ENCODE measurements at places on chromosomes 5 and 9.

DNA sequence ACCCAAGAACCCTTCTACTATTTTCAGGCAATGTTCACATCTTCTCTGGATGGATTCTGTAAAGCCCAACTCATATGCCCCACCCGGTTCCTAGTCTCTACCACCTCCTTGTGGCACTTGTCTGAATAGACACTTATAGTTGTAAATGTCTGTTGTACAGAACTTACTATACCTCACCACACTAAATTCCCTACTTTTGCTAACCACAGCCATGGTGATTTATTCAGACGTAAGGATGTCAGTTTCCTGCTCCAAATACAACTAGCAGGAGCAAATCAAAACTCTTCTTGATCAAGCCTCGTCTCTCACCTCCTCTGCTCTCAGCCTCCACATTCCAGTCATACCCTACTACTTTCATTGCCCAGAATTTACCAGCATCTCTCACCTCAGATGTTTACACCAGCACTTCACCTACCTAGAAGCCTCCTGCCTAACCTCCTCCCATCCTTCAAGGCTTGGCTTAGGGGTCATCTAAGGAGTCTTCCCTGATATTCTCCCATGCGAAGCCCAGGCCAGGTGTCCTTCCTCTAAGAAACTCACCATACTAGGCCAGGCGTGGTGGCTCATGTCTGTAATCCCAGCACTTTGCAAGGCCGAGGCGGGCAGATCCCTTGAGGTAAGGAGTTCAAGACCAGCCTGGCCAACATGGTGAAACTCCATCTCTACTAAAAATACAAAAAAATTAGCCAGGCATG is 75.5 kb downstream of the MAPKAP1 start:
- DNase-seq, result no peak

GRCh38 chr5:119316906-119317305 is 38.9 kb upstream of the TNFAIP8 start:
- DNase-seq, result no peak

DNA sequence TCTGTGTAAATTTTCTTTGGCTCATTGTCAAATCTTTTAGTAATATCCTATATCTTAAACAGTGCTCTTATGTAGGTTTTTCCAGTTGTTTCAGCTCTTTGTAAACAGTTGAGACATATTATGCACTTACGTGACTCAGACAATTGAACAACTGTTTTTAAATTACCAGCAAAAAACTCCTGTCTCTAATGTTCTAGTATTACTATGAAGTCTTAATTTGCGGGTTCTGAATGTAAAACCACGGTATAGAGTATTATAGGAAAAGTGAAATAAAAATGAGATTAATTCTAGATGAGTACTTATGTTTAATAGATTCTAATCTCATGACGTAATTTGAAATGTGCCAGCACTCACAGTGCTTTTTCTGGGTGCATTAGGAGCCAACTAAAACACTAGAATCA is 136.0 kb downstream of the GDNF start:
- no peak for DNase-seq

DNA sequence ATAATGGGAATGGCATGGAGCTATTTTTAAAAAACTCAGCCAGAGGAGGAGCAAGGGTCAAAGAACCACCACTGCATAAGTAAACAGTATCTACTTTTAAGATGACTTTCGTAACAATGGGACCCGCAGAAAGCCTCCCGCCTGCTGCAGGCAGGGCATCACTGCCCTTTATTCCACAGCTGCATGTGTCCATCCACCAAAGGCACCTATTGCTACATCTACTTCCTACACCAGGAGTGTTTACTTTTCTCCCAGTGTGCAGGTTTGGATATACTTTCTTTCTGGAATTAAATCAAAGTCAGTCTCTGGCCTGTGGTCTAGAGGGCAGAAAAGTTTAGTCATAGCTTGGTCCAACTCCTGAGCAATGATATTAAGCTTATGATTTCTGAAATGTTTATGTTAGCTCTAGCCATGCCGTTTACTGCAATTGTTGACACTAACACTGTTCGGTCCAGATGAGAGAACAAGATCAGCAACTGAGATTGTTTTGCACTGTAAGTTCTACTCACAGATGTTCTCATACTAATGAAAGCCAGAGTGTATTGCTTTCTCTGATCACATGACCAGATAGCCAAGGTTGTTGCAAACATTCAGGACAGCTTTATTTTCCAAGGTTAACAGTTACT is 391.5 kb downstream of the FGF10 start:
- DNase-seq, result no peak

- DNase-seq, result no peak
Measured at GRCh38 chr5:115509547-115509946, 35.0 kb downstream of the FEM1C start.

DNA sequence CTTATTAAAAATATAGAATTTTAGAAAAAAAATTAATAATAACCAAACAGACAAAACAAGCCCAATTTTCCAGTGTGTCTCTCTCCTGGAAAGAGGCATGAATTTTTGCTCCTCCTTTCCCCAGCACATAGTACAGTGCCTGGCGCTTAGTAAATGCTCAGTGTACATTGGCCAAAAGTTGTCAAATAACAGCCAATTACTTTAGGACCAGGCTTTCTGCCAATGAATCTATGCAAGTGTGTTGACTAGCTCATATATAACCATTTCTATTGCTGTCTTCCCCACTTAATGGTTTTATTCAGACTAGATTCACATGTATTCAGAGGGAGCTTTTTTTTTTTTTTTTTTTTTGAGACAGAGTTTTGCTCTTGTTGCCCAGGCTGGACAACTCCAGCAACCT is 120.1 kb upstream of the CD180 start:
- DNase-seq, result no peak

DNA sequence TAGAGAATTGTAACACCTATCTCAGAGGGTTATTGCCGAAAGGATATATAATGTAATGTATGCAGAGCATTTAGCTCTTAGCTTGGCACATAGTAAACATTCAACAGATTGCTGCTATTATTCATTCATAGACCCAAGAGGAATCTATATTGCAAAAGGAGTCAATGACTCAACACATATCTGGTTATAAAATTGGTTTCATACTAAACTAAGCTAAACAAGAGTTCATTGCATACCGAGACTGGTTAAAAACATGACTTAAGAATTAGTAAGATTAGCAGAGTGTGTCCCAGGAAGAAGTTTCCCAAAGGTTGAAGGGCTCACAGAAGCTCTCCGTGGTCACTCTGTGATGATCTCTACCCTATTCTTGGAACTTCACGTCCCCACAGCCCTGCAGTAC is 339.6 kb upstream of the CCNH start:
- no peak for DNase-seq

- no peak for DNase-seq
Measured at GRCh38 chr5:14443671-14444093, 137.9 kb upstream of the OTULINL start.

GRCh38 chr9:129849901-129850300 is 14.6 kb downstream of the USP20 start:
- DNase-seq, result no peak

DNA sequence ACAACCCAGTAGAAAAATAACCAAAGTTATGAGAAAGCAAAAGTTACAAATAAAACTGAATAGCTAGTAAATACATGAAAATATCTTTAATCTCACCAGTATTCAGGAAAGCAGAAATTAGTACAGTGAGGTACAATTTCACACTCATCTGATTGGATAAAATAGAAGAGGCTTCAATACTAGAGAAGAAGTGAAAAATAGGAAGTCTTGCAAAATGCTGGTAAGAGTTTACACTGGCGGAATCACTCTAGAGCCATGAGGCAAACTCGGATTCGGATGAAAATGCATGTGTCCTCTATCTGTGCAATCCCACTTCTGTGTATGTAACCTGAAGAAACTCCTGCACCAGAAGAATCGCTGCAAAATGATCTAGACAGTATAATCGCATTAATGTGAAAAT is 128.9 kb downstream of the CCDC192 start:
- DNase-seq, result no peak

DNA sequence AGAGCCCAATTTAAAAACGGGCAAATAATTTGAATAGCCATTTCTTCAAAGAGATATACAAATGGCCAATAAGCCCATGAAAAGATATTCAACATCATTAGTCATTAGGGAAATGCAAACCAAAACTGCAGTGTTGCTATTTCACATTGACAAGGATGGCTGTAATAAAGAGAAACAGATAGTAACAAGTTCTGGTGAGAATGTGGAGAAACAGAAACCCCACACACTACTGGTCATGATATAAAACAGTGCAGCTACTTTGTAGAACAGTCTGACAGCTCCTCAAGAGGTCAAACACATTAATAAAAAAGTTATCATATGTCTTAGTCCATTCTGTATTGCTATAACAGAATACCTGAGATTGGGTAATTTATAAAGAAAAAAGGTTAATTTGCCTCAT is 237.0 kb upstream of the GRAMD2B start:
- DNase-seq, result no peak

- peak; percentile 33 for DNase-seq
Measured at GRCh38 chr9:136769710-136770191, 5.4 kb upstream of the LCN15 start.

GRCh38 chr5:57246426-57246825 is 72.6 kb downstream of the GPBP1 start:
- no peak for DNase-seq

DNA sequence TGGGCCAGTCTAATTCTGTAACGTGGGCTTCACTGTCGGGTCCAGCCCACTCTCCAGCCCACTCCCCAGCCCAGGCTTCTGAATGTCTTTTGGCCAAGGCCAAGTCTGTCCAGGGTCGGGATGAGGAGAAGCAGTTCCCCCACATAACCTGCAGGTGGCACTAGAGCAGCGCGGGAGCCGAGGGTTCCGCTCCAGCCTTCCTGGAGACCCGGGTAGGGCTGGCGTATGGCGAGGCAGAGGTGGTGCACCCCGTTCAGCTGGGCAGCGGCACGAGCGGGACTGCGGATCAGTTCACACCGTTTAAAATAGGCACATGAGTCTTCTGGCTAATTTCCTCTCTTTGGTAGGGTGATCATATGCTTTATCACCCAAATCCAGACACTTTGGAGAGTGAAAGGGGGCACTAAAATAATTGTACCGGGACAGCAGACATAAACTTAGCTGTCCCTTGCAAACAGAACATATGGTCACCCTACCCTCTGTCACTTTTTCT is 185.9 kb downstream of the MSX2 start:
- DNase-seq, result peak; percentile 32

DNA sequence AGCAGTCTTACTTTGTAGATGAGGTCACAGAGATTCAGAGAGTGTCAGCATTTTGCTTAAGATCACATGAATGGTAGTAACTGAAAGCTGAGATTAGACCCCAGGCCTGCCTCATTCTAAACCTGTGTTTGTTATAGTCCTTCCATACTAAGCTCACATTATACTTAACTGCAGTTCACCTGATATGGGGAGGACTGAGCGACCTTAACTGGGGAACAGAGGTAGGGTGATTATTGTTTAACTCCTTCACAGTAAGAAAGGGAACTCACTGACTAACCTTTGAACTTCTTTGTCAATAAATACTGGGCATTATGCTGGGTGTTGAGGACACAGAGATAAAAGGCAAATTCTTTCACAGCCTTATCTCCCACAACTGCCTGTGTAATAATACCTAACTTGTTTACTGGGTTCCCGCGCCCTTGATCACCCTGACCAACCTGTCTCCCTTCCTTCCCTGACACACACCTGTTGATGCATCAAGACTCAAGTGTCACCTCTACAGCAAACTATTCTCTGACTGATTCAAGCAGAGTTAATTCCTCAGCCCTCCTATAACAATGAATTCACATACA is 27.2 kb downstream of the DEPDC1B start:
- DNase-seq, result no peak

GRCh38 chr5:1540831-1541701 is 17.3 kb upstream of the LPCAT1 start:
- DNase-seq, result no peak

GRCh38 chr5:149581931-149582768 is 852 bp downstream of the ARHGEF37 start:
- DNase-seq, result no peak

DNA sequence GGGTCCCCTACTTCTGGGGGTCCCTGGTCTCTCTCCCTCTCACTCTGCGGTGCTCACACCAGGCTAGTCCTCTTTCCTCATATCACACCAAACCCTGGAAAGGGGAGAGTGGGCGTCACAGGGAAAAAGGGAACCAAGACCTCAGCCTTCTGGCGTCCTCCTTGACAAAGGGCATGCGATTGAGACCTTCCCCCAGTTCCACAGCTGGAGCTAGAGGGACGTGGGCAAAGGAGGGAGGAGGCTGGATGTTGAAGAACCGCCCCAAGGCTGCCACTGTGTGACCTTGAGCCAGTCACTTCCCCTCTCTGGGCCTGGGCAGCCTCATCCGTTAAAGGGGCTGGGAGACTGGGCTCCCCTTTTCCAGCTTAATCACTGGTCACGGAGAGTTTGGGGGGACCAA is 18.5 kb upstream of the TOR2A start:
- DNase-seq, result no peak

GRCh38 chr5:32276173-32276853 is 36.4 kb downstream of the MTMR12 start:
- no peak for DNase-seq

- DNase-seq, result no peak
Measured at GRCh38 chr5:143693651-143694252, 118.2 kb upstream of the HMHB1 start.

DNA sequence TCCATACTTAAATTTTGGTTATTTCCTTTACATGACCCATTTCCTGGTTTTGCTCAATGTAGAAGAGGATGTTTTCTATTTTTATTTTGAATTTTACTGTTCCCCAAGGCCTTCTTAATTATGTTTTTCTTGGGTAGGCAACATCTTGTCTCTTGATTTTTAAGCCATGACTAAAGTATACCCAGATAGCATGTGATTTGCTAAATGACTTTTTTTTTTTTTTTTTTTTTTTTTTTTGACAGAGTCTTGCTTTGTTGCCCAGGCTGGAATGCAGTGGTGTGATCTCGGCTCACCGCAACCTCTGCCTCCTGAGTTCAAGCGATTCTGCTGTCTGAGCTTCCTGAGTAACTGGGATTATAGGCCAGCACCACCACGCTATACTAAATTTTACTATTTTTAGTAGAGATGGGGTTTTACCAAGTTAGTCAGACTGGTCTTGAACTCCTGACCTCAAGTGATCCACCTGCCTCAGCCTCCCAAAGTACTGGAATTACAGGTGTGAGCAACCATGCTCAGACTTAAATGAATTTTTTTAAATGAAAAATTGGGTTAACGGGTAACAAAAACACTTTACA is 198.6 kb upstream of the DAB2 start:
- DNase-seq, result no peak

DNA sequence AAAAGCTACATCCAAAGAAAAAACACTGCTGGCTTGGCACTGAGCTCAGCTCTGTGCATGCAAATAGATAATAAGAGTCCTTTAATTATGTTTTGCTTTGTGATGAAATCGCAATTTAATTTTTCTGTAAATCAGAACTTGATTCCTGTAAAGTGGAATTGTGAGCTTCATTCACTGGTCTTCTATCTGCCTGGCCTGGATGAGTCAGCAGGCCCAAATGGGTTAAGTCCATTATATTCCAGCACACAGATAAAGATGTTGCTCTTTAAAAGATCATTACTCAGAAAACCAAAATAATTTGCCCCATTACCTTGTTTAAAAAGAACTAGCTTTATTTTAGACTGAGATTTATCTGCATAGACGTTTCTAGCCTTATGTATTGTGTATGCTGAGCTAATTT is 90.4 kb downstream of the CARTPT start:
- DNase-seq, result no peak

- DNase-seq, result no peak
Measured at GRCh38 chr9:4243113-4243512, 56.8 kb downstream of the GLIS3 start.

Measured in activated CD4-positive, alpha-beta T cell treated with anti-CD3 and anti-CD28 coated beads, Interleukin-2, amount 50 U/mL, for 24 hours (primary cell).